T follicular helper cell (primary cell): ENCODE measurements at places on chromosomes 7 and 10.

DNA sequence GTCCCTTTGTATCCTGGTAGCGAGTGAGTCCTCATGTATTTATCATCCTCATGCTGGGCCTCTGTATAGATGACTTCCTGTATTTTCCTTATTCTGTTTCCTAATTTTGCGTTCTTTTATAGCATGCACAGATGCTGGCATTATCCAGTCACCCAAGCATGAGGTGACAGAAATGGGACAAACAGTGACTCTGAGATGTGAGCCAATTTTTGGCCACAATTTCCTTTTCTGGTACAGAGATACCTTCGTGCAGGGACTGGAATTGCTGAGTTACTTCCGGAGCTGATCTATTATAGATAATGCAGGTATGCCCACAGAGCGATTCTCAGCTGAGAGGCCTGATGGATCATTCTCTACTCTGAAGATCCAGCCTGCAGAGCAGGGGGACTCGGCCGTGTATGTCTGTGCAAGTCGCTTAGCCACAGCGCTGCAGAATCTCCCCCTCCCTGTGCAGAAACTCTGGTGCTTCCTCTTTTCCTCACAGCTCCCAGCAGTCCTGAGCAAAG, 183.1 kb upstream of the PRSS58 start:
- no peak for DNase-seq

GRCh38 chr7:117405519-117405918, 21.8 kb downstream of the ASZ1 start:
- DNase-seq: no peak

DNA sequence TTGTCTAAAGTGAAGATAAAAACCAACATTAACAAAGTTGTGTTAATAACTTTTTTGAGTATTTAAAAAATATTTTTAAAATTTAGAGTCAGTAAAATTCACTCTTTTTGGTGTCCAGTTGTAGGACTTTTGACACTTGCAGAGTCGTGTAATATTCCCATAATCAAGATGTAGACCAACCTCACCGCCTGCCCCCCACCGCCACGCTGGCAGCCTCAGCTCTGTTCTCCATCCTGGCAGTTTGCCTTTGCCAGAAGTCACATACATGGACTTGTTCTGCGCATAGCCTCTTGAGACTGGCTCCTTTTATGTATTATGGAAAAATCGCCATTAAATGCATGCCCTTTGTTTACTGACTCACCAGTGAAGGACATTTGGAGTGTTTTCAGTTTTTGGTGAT, 27.3 kb upstream of the SYCE1 start:
- DNase-seq: no peak

DNA sequence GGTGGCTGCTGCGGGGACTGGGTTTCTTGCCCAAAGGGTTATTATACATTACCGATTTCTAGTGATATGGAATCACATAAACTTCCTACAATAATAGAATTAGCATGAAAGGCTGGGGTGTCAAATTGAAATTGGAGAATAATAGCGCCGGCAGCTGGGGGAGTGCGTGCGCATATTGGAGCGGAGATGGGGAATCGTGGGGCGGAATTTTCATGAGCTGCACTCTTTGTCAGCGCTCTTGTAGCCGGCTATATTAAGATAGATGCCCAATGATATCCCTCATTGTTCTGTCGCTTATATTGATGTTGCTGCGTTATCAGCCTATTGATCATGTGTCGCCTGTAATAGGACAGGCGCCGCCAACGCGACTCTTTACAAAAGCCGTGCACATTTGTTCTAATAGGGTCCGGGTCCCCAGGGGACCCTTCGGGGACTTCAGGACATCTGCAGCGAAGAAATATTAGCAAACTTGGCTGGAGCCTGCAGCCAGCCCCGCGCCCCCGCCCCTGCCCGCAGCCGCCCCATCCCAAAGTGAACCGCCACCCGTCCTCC, 5.1 kb downstream of the UNCX start:
- no peak for DNase-seq

DNA sequence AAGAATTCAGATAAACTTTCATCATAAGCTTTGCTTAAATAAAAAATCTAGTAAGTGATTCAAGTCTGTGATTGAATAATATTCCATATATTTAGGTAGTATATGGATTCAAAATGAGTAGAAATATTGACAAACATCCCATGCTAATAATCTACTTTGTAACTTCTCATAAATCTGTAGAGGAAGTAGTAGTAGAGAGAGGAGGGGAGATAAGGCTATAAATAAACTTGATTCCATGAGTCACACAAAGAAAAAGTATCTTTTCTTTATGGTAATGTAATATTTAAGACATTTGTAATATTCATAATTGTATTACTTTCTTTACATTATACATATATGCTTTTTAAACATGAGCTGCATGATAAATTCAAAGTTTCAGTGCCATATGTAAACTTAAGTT, 25.6 kb upstream of the CD36 start:
- DNase-seq: no peak

- DNase-seq: no peak
Measured at GRCh38 chr10:23897267-23897666, 311.7 kb upstream of the KIAA1217 start.

GRCh38 chr7:124536156-124536762, 229.3 kb downstream of the GPR37 start:
- DNase-seq: no peak

GRCh38 chr10:129796710-129797420, 167.2 kb downstream of the EBF3 start:
- DNase-seq: no peak

- no peak for DNase-seq
Measured at GRCh38 chr10:113897693-113898618, 43.5 kb downstream of the NHLRC2 start.

DNA sequence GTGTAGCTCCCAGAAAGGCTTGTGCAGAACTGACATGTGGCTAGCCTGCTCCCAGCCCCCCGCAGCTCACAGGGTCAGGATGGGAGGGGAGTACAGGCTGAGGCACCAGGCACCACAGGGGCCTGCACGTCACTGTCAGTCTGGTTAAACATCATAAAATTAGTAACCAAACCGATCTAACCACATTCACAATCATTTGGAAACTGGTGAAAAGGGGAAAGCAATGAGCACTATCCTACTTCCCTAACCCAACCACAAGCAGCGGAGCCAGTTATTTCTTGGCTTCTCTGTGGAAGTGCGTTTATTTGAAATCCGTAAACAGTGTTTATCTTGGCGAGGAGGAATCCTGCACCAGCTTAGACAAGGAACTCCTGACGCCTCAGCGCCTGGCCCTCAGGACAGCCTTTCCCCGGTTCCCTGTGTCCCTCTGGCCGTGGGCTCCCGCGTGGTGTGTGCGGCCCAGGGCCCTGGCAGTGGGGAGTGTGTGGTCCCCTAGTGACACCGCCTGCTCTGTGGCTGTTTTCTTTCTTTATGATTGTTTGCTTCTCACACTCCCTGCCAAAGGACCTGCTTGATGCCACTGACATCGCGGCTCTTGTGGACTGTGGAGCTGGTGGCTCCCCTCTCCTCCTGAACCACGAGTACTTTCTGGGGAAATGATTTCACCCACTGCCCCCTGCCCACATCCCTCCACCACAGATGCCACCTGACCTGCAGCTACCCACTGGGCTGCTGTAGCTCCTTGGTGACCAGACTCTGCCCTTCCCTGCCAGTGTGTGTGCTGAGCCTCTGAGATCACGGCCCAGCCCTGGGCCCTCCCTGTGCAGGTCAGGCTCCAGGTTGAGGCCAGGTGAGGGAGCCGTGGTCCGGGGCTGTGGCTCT, 38.0 kb downstream of the INPP5A start:
- DNase-seq: no peak

- DNase-seq: no peak
Measured at GRCh38 chr10:103475437-103475836, 3.6 kb downstream of the CALHM3 start.

- DNase-seq: no peak
Measured at GRCh38 chr10:119303886-119304285, 96.5 kb downstream of the GRK5 start.

- no peak for DNase-seq
Measured at GRCh38 chr7:131042269-131043160, 285.2 kb upstream of the MKLN1 start.

- no peak for DNase-seq
Measured at GRCh38 chr7:71171476-71171875, 39.5 kb downstream of the GALNT17 start.

DNA sequence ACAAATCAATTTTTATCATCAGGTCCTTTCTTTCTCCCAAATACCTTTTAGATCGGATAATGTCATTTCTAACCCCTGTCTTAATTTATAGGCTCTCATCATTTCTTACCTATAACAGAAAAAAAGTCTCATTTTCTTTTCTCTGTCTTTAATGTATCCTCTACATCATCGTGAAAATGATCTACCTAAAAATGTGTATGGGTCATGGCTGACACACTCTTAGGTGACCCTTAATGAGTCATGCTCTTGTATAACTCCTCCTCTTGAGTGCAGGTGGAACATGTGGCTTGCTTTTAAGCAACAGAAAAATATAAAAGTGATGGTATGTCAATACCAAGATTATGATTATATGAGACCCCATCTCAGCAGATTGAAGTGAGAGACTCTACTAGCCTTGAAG, 139.4 kb downstream of the SEMA3C start:
- no peak for DNase-seq

- no peak for DNase-seq
Measured at GRCh38 chr10:109027534-109028185, 895.7 kb downstream of the XPNPEP1 start.

DNA sequence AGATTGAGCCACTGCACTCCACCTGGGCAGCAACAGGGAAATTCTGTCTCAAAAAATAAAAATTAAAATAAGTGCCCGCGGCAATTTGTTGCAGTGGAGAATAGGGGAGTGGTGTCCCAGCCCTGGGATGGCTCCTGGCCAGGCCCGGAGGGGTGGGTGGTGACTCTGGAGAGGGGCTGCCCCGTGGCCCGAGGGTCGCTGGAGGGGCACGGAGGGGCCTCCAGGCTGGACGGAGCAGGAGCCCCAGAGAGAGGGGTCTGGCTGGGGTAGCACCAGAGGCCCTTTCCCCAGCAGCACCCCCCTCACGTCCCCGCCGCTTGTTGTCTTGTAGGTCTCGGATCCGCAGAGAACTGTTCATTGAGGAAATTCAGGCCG, 38.6 kb upstream of the SH2B2 start:
- DNase-seq: no peak

GRCh38 chr10:21095073-21095472, 198.0 kb upstream of the NEBL start:
- DNase-seq: no peak

DNA sequence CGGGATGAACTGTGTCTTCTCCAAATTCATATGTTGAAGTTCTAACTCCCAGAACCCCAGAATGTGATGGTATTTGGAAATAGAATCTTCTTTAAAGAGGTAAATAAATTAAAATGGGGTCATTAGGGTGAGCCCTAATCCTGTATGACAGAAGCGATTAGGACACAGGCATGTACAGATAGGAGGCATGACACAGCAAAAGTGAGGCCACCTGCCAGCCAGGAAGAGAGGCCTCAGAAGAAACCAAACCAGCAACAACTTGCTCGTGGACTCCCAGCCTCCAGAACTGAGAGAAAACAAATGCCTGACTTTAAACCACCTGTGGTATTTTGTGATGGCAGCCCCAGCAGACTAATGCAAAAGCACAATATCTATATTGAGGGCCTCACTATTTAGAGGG, 214.3 kb downstream of the NEBL start:
- no peak for DNase-seq

GRCh38 chr10:59901470-59901869, 4.9 kb downstream of the CCDC6 start:
- no peak for DNase-seq

DNA sequence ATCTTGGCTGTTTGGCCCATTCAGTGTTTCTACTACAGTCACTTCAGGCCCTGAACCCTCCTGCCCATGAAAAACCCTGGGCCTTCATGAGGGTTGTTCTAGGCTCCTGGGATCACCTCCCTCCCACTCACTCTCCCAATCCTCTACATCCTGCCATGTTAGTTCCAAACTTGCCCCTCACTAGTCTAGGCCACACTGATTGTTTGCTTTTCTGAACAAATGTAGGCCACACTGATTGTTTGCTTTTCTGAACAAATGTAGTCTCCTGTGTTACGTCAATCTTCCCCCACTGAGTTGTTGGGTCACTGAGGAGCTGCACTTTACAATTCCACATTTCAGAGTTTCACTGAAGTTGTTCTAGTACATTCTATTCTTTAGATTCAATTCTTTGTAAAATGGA, 5.3 kb upstream of the ALDH18A1 start:
- no peak for DNase-seq

DNA sequence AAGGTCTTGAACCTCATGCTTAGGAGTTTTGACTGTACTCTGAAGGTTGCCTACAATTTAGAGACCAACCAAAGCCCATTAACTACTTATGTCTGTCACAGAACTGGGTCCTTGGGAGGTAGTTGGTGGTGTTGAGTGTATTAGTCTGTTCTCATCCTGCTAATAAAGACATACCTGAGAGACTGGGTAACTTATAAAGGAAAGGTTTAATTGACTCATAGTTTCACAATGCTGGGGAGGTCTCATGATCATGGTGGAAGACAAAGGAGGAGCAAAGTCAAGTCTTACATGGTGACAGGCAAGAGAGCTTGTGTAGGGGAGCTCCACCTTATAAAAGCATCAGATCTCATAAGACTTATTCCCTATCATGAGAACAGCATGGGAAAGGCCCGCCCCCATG, 319.6 kb upstream of the ZMIZ1 start:
- no peak for DNase-seq

- DNase-seq: no peak
Measured at GRCh38 chr7:81624021-81624592, 145.7 kb downstream of the HGF start.
